ENCODE measurements at places on chromosomes 7 and 10. TPM values are rescaled to one million over a fixed set of nuclear protein-coding genes. Genes with fewer than 3 reads are reported as not detected.

The FLNC gene
- total RNA-seq: 286 TPM

The GPR146 gene
- 2.7 TPM for total RNA-seq

The PLAC9 gene
- 1.9 TPM for total RNA-seq

The WNT2 gene
- total RNA-seq: 3.6 TPM

The PRLHR gene
- total RNA-seq: not detected

The TAS2R5 gene
- 1.00 TPM for total RNA-seq

The IFIT1B gene
- total RNA-seq: not detected

The ALOX5 gene
- total RNA-seq: not detected

The SH2D4B gene
- not detected for total RNA-seq

The CALML5 gene
- total RNA-seq: not detected

The KCNH2 gene
- total RNA-seq: 4.4 TPM

The OR9A2 gene
- total RNA-seq: not detected

The CLRN3 gene
- total RNA-seq: not detected

The GIMAP4 gene
- 0.44 TPM for total RNA-seq

The FOXK1 gene
- total RNA-seq: 33.6 TPM

The LIPK gene
- total RNA-seq: not detected

The CFAP69 gene
- 4.4 TPM for total RNA-seq

The FGFR2 gene
- total RNA-seq: 0.44 TPM

The SLC29A3 gene
- total RNA-seq: 0.62 TPM
